Pons (tissue), 1 donor: ENCODE measurements at places on chromosomes 16 and 17.

DNA sequence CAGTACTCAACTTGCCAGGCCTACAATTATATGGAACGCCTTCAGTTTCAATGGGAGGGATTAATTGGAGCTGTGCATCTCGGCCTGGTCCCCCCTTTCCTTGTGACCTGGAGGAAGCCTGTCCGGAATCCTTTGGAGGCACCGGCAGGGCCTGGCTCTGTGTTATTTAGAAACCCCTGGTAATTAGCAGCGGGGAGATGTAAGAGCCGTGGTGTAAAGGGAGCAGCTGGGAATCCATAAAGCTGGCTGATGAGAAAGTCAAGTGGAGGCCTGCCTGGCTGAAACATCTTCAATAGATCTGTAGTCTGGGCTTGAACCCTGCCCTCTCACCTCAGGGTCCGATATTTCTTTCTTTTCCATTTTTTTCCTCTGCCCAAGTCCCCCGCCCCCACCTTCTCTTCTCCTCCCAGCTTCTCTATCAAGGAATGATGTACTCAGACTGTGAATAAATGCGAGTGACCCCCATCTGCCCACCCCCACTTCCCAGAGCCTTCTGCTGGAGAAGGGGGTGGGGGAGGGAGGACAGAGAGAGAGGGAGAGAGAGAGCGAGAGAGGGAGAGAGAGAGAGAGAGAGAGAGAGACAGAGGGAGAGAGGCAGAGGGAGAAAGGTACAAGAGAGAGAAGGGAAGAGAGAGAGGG is 495.5 kb upstream of the ZFHX3 start:
- no peak for DNase-seq

- DNase-seq = no peak
Measured at GRCh38 chr17:73489333-73489732, 154.9 kb downstream of the SDK2 start.

GRCh38 chr16:50571786-50572185 is 23.6 kb downstream of the NKD1 start:
- DNase-seq = no peak

DNA sequence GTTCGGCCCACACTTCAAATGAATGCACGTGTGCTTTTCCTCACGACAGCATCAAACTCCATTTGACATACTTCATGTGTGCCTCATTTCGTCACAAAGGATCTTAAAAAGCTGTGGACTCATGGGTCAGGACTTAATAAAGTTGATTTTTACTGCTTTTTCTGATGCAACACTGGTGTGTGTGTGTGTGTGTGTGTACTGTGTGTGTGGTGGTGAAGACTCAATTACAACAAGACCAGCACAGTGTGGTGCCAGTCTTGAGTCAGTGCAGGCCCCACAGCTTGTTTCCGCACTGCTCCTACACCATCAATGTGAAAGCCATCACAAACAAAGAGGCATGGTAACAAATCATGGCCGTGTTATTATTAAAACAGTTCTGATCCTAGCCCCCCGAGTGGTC is 17.7 kb downstream of the CDIP1 start:
- DNase-seq = no peak

- DNase-seq = no peak
Measured at GRCh38 chr16:80707686-80708085, 96.7 kb downstream of the CDYL2 start.

DNA sequence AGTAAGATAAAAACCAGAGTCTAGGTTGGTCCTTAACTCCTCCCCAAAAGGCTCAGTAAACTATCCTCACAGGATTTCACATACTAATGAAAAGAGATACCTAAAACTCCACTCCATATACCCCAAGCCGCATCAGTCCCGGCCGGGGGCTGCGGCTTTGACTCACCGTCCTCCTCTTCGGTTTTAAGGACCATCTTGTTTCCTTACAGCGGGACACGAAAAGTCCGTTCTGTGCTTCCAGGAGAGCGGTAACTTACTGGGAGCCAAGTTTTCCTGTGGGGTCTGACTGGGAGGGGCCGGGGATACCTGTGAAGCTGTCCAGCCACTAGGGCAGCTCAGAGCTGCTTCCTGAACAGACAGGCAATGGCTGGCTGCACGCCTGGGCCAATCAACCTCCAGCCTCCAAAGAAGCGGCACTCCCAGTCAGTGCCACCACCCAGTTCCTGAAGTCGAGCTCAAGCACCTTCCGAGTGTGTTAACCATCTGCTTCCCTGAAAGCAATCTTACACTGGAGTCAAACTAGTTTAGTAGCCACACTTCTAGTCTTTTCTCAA is 45.5 kb downstream of the CYTH1 start:
- DNase-seq = no peak
